ENCODE measurements at places on chromosomes 7 and 10.

DNA sequence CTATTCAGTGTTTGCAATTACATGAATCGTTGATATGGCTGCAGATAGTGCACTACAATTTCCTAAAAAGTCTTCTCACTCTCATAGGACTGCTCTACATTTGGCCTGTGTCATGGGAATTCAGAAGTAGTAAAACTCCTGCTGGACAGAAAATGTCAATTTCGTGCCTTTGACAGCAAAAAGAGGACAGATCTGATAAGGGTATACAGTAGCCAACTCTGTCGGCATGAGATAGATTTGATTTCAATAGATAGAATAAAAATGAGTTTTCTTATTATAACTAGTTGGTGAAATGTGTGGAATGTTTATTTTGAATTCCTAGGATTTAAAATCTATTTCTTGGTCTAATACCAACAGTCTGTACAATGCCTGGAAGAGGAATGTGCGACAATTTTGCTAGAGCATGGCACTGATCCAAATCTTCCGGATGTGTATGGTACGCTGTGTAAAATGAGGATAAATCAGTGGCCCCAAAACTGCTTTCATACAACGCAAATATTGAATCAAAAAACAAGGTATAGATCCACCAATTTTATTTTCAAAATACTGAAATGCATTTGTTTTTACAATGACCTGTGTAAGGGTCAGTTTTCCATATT lies 133.5 kb upstream of the CDK13 start:
- no peak for DNase-seq

- DNase-seq = no peak
Measured at GRCh38 chr7:2970861-2971260, 72.8 kb downstream of the CARD11 start.

DNA sequence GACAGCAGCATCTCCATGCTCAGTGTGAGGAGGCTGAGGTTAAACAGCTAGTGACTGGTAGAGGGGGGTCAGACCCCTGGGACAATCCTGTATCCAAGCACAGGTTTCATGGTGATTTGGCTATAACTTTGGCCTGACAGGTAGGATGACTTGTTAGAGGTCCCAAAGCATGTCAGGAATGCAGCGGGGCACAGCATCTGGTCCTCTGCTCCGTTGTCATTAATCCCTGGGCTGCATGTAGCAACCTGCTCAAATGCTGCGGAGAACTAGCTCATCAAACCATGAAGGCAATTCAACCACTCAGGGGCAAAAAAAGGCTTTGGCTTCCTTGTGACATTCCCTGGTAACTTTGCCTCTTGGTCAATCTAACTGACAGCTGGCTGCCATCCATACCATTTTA lies 26.8 kb downstream of the WNT2 start:
- no peak for DNase-seq

DNA sequence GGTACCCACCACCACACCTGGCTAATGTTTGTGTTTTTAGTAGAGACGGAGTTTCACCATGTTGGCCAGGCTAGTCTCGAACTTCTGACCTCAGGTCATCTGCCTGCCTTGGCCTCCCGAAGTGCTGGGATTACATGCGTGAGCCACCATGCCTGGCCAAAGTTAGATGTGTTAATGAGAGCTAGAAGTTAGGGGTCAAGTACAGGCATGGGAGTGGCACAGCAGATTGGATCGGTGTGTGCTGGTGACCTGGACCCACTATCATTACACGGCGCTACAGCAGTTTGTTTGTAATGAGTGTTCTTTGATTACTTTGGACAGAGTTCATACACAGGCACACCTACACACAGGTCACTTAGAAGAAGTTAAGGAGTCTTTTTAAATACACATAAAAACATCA lies 36.7 kb downstream of the DNAJB6 start:
- no peak for DNase-seq

- DNase-seq = no peak
Measured at GRCh38 chr10:59020502-59020901, 155.9 kb upstream of the PHYHIPL start.

- no peak for DNase-seq
Measured at GRCh38 chr10:120691625-120692024, 159.5 kb upstream of the WDR11 start.

- no peak for DNase-seq
Measured at GRCh38 chr7:132145466-132145865, 430.8 kb downstream of the PLXNA4 start.

- no peak for DNase-seq
Measured at GRCh38 chr7:46695051-46695708, 774.1 kb upstream of the IGFBP3 start.

GRCh38 chr10:28355376-28355775 lies 52.5 kb upstream of the MPP7 start:
- DNase-seq = no peak

- DNase-seq = no peak
Measured at GRCh38 chr10:85784792-85785191, 581.8 kb downstream of the GRID1 start.

GRCh38 chr10:43122826-43123225 lies 15.4 kb upstream of the CSGALNACT2 start:
- no peak for DNase-seq

GRCh38 chr10:17113889-17114540 lies 15.6 kb downstream of the CUBN start:
- DNase-seq = no peak

DNA sequence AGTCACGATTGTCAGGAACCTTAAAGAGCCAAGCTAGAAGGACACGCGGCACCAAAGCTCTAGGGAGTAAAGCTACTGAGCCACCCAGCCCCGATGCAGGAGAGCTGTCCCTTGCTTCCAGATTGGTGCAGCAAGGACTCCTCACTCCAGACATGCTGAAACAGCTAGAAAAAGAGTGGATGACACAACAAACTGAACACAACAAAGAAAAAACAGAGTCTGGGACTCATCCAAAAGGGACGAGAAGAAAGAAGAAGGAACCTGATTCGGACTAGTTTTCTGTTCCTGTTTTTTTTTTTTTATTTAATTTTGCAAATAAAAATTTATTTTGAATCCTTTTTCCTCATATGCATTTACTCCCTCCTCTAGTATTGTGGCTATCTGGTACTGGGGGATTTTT lies 11.4 kb upstream of the HKDC1 start:
- DNase-seq = no peak

- DNase-seq = no peak
Measured at GRCh38 chr7:30594048-30594539, 584 bp upstream of the GARS1 start.

DNA sequence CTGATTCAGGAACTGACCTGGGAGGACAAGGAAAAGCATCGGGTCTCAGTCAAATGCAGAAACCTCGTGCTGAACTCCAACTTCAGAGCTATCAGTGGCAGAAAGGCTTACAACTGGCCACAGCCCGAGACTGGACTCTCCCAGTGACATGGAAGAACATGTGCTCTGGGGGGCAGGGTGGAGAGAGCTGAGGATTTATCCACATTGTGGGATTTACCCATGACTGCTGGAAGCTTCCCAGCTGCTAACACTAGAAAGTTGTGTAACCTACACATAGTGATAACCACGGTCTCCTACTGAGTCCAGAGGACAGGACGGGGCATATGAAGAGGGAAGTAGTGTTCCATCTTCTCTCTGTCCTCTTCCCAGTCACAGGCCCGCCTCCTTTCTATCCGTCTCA lies 103.4 kb downstream of the ITIH5 start:
- DNase-seq = no peak

DNA sequence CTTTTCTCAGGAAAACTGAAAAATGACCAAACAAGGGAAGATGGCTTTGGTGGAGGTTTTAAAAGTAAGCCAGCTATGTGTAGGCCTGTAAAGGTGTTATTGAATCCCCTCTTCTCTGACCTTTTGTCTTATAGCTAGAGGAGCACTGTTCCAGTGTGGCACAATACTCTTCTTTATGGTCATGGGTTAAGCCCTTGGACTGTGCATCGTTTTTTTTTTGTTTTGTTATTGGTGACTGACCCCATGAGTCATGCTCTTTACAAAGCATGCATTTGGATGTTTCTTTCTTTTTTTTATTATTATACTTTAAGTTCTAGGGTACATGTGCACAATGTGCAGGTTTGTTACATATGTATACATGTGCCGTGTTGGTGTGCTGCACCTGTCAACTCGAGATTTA lies 19.6 kb upstream of the FAM25A start:
- no peak for DNase-seq

GRCh38 chr7:149456506-149457421 lies 4.1 kb downstream of the ZNF777 start:
- no peak for DNase-seq

GRCh38 chr7:8178353-8178752 lies 83.6 kb downstream of the ICA1 start:
- DNase-seq = no peak

DNA sequence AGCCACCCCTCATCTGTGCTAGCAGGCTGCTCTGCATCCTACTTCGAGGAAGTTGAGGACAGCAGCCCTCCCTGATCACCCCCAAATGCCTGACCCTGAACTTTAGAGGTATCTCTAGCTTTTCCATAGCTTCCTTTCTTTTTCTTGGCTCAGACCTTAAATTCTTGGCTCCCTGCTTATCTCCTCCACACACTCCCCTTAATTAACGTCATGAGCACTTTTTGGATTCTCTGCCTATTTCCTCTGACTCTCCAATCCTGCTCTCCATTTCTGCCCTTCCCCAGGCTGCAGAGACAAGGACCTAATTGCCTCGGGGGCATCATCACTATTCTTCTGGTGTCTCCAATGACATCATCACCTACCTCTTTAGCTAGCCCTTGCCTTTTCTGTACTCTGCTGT lies 40.8 kb upstream of the SEC61G start:
- DNase-seq = no peak

- DNase-seq = no peak
Measured at GRCh38 chr10:68955355-68955831, 577 bp upstream of the DDX21 start.

DNA sequence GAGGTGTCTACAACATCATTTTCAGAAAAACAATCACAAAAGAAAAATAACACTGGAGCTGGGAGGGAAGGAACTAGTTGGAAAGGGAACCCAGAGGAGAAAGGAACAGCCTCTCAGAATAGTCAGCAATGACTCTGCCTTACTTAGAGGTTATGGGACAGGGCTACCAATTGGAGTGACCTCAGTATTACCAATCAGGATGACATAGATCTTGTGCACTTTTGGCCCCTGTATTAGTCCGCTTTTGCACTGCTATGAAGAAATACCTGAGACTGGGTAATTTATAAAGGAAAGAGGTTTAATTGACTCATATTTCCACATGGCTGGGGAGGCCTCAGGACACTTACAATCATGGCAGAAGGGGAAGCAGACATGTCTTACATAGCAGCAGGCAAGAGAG lies 99.7 kb upstream of the SDK1 start:
- DNase-seq = no peak

DNA sequence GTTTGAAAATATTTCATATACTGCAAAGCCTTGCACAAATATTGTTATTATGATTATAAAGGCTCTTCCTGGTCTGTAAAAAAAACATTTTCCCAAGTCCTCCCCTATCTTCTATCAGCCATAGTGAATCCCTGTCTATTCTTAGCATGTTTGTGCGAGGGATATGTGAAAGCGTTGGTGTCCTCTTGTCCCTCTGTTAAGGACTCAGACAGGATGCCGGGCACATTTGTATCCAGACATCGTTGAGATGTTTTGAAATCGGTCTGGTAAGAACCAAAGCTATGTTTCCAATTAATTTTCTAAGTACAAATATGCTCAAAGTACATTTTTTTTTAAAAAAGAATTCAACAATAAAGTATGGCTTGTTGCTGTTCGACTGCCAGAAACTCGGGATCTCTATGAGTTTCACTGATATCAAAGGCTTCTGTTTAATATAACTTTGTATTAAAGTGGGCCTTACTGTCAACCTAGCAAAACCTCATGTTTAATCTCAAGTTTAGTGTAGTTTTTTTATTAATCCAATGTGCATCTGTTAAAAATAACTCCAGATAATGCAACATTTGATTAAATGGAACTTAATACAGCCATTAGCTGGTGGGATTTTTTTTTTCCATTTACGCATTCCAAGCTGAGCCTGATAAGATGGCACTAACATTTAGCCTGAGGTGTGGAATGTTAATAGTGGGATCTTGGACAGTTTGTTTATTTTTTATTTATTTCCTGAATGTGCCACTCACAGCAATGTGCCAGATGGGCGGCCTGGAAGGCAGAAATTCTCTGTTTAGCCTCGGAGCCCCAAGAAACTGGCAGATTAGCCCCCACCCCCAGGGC lies 754.3 kb downstream of the LRMDA start:
- DNase-seq = no peak

GRCh38 chr10:34489411-34489810 lies 325.7 kb downstream of the PARD3 start:
- DNase-seq = no peak

- no peak for DNase-seq
Measured at GRCh38 chr10:1247598-1248261, 191.5 kb downstream of the WDR37 start.

GRCh38 chr7:8702807-8703206 lies 269.4 kb downstream of the NXPH1 start:
- no peak for DNase-seq

DNA sequence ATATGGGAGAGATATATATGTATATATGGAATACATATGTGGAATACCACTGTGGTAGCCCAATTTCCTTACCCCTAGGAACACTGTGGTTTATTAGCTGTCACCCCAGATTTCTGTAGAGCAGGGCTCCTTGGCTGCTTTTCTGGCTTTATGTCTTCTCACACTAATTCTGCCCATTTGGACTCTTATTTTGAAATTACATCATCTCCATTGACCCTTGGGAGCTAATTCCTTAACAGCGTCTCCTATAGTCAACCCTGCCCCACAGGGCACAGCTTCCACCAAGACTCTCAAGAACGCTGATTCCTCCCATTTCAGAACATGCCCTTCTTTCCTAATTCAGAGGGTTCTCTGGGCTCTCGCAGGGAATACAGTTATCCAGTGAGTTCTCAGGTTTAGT lies 55.4 kb upstream of the TARP start:
- DNase-seq = no peak

- no peak for DNase-seq
Measured at GRCh38 chr10:115164220-115164619, 71.1 kb downstream of the ATRNL1 start.

DNA sequence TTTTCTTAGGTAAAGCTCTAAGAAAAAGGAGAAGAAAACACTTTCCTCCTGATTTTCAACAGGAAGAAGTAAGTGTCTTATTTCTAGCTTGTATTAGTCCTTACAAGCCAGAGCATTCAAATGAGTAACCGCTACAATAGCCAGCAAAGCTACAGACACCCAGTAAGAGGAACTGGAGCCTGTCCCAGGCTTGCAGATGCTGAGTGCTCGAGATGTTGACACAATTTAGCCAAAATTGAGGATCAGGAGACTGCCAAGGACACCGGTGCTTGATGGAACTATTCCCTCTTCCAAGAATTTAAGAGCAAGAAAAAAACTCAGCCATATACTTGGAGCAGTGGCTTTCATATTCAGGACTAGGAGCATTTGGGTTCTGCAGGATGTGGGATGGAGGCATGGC lies 149.3 kb upstream of the DPP6 start:
- no peak for DNase-seq
